Activated T-helper 2 cell treated with anti-CD3 and anti-CD28 coated beads, Interferon-gamma antibody, Interleukin-2, Interleukin-4, amounts not matched to agents 10 μg/mL and 5 μg/mL and 100 μg/mL, durations not matched to agents 14 hours and 24 hours and 36 hours (primary cell): ENCODE measurements at places on chromosomes 3 and 15.

DNA sequence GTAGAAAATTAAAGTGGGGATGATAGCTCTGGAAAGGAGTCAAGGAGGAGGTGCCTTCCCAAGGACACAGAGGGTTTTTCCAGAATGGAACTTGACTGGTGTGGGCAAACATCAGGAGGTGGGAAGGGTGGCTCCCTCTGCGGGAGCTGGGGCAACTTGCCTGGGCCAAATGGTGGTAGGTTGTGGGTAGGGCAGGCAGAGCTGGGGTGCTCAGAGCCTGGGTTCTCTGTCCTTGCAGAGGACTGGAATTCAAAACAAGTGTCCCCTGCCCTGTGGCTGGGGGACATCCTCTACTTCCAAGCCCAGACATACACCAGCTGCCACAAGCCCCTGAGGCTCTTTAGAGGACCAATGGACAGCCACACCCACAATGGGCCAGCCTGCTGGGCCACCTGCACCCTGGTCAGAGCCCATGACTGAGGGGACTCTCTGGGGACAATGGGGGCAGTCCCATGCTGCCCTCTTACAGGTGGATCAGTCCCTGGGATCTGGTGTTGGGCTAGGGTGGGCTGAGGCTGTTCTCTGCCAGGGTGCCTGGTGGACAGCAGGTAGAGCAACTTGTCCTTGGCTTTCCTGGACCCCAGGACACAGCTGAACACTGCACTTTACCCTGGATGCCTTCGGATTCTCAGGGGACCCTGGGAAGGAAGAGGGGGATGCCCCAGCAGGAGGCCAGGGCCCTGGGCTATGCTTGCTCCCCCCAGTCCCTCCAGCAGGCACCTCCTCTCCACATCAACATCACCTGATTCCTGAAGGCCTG is 38.6 kb upstream of the CSPG4 start:
- peaks cover 11% of the 10 kb centered on the region for H3K4me1 ChIP-seq
- H3K27ac ChIP-seq, result no peak overlapping the region
- DNase-seq, result no peak

DNA sequence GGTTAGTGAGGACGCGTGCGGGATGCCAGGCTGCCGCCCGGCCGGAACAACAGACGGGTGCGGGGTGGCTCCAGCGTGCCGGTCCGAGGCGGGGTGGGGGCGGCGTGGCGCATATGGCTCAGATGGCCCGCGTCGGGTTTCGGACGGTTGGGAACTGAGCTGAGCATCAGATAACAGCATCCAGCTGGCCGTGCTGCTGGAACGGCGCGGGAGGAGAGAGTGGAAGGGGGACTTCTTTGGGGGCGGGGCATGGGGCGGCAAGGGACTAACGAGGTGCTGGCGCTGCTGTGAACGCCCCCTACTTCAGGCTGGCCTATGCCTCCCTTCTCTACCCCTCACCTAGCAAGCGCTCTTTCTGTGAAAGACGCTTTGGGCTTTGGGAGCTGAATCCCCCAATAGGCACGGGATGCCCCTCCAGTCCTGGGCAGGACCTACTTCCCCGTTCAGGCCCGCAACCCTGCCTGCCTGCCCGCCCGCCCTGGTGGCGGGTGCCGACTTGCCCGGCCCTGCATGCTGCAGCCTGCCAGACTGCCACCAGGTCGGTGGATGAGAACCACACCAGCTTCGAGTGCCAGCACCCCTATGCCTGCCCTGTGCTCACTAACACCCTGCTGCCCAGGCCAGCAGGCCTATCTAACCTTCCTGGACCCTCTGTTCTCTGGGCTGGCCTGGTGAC is 542 bp downstream of the INKA1 start:
- peaks cover 17% of the 10 kb centered on the region for H3K27me3 ChIP-seq
- H3K4me3 ChIP-seq, result peak overlapping the region; percentile 83
- H3K36me3 ChIP-seq, result peaks cover 9% of the 10 kb centered on the region
- no peak overlapping the region for H3K27ac ChIP-seq
- peaks cover 22% of the 10 kb centered on the region for H3K4me1 ChIP-seq
- DNase-seq, result no peak

DNA sequence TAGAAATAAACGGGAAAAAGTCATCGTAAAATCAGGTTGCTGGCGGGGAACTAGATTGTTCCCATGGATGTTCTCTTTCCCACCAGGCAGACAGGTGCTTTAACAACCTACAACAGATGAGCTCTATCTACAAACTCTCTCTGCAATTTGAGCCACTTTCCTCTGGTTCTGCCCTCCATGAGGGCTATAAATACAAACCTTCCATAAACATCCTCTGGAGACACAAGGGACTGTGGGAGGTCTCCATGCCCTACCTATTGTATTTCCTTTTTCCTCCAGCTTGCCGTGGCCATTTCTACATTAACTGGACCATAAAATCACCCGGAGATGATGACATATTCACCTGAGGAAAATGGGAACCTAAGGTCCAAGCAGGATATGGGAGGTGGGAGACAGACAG is 151.1 kb downstream of the GABRB3 start:
- no peak for DNase-seq
- H3K27me3 ChIP-seq, result no peaks in the 10 kb centered on the region

DNA sequence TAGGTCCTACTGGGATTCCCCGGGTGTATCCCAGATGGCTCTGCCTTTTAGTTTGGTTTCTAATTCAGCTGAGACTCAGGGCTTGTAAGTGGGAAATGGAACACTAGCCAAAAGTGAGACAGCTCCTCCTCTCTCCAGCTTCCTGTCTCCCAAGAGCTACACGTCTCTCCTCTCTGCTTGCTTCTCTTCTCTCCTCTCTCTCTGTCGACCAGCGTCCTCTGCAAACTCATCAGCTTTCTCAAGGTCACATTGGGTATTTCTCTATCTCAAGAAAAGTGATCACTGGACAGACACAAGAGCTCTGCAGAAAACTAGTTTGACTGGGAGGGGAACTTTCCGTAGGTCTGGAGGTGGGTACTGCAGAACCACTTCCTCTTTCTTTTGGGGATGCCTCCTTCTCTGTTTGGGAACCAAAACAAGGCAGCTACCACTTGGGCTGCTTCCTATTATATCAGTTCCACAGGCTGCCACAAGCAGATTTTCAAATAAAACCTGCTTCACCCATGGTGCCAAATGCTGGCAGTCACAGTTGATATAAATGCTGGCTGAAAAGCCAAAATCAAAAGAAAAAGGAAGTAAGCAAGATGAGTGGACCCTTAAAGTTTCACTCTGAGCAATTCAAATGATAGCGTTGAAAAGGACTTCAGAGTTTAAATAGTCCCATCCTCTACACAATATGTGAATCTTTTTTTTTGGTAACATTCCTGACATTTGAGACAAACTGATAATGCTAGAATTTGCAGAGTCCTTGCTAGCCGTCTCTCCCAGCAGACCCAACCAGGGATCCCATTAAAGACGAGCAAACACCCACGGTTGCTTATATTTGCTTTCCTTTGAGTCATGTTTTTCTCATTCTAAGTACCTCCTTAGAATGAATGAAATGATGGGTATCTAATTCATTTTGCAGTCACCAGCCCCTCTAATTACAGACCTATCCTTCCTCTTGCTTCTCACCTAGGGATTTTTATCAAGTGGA is 7.2 kb upstream of the DYNC1LI1 start:
- H3K4me3 ChIP-seq, result peak overlapping the region; percentile 38
- peak overlapping the region; percentile 82 for H3K27ac ChIP-seq
- DNase-seq, result no peak
- no peaks in the 10 kb centered on the region for H3K27me3 ChIP-seq
- no peaks in the 10 kb centered on the region for H3K36me3 ChIP-seq
- H3K4me1 ChIP-seq, result peaks cover 13% of the 10 kb centered on the region

- no peak overlapping the region for H3K4me3 ChIP-seq
- H3K4me1 ChIP-seq, result peaks cover 2% of the 10 kb centered on the region
- no peaks in the 10 kb centered on the region for H3K36me3 ChIP-seq
- H3K27ac ChIP-seq, result no peak overlapping the region
- DNase-seq, result no peak
- peaks cover 78% of the 10 kb centered on the region for H3K27me3 ChIP-seq
These were observed 569 bp upstream of the ALDH1A3 start for GRCh38 chr15:100879061-100879463.

- H3K36me3 ChIP-seq, result peaks cover 85% of the 10 kb centered on the region
- H3K27me3 ChIP-seq, result no peaks in the 10 kb centered on the region
- H3K4me1 ChIP-seq, result peaks cover 28% of the 10 kb centered on the region
- no peak overlapping the region for H3K4me3 ChIP-seq
These were observed 84.1 kb downstream of the LRIG1 start for GRCh38 chr3:66416556-66417304.

GRCh38 chr15:70669966-70670658 is 93.2 kb downstream of the UACA start:
- no peak for DNase-seq
- no peak overlapping the region for H3K27ac ChIP-seq
- no peak overlapping the region for H3K4me3 ChIP-seq
- H3K4me1 ChIP-seq, result peaks cover 21% of the 10 kb centered on the region
- H3K36me3 ChIP-seq, result no peaks in the 10 kb centered on the region

DNA sequence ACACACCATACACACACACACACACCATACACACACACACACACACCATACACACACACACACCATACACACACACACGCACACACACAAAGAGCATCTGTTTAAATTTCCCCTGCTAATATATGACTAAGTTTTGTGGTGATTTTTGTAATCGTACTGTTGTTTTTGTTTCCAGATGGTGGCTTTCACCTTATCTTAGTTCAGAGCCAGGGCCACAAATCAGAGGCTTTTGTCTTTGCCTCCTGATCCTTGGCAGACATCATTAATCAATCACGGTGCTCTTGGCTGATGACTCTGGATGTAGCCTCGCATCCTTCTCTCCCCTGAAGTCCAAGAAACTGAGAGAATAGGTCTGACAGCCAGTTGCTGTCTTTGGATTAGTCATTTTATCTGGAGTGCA is 52.1 kb downstream of the EDEM1 start:
- no peak overlapping the region for H3K27ac ChIP-seq
- no peaks in the 10 kb centered on the region for H3K27me3 ChIP-seq
- H3K4me1 ChIP-seq, result no peaks in the 10 kb centered on the region
- H3K36me3 ChIP-seq, result no peaks in the 10 kb centered on the region
- DNase-seq, result no peak

DNA sequence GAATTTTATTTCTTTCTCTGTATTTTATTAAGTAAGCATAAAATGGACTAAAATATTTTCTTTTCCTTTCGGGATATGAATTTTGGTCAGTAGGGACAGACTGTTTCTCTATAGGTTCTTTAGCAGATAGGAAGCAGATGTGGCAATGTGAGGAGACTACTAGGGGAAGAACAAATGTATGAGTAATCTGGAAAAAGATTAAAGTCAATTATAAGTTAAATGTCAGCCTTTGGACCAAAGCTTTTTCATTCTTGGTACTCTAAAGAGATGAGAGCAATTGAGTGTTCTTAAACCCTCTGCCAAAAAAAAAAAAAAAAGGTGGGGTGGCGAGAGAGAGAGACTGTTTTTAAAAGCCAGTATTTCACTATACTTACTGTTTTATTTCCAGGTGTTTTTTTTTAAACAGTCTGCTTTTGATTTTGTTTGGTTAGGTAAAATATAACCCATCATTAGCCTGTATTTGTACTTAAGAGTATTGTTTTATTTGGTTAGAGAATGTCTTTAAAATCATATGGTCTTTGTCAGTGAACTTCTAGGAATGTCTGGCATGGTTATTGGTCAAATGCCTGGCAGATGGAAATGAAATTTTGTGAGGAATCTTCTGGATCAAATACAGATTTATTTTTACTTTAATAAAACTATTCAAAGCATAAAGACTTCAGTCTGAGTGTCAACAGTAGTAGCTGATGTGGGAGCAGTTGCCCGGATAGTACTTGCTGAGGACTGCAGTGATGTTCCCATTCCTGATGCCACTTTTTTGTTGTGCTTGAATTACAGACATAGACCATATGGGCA is 63.8 kb downstream of the LRRC49 start:
- H3K27ac ChIP-seq, result no peak overlapping the region
- no peak for DNase-seq
- no peaks in the 10 kb centered on the region for H3K4me1 ChIP-seq
- H3K36me3 ChIP-seq, result no peaks in the 10 kb centered on the region
- peaks cover 12% of the 10 kb centered on the region for H3K27me3 ChIP-seq
- no peak overlapping the region for H3K4me3 ChIP-seq

DNA sequence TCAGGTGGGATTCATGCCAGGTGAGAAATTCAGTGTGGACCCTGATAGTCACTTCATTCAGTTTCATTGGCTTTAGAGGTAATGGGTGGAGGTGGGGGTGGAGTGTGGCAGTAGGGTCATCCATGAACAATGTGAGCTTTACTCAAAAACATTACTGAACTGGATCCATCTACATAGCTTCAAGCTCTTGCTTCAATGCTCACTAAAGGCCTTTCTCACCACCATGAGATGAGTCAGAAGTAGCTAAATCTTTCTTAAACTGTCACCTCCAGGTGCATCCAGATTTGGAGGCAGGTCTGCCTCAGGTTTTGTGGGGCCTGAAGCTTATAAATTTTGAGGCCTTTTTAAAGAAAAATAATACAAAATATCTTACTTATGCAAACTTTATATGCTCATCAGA is 363.6 kb downstream of the CHST2 start:
- no peaks in the 10 kb centered on the region for H3K4me1 ChIP-seq
- no peaks in the 10 kb centered on the region for H3K36me3 ChIP-seq
- no peak overlapping the region for H3K4me3 ChIP-seq

- no peaks in the 10 kb centered on the region for H3K36me3 ChIP-seq
- no peaks in the 10 kb centered on the region for H3K4me1 ChIP-seq
- no peak for DNase-seq
These were observed 69.6 kb upstream of the MYZAP start for GRCh38 chr15:57522148-57522547.

GRCh38 chr15:51838270-51838669 is 8.8 kb downstream of the TMOD3 start:
- peaks cover 7% of the 10 kb centered on the region for H3K36me3 ChIP-seq
- peak overlapping the region; percentile 20 for H3K4me3 ChIP-seq
- no peak for DNase-seq
- H3K27ac ChIP-seq, result no peak overlapping the region
- H3K27me3 ChIP-seq, result no peaks in the 10 kb centered on the region

DNA sequence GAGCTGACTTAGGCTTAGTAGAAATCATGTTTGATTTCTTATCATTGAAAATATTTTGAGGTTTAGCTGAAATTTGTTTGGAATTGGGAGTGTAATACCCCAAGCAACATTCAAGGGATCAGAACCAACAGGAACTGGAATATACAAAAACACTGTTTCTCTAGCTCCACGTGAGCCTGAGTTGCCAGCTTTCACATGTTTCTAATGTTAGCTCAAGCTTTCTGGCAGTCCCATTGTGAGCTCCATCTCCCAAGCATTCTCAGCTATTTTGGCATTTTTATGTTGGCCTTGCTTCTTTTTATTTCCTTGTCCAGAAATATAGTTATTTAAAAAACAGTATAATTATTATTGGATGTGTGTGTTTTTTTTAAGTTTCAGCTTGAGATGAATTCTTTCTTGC is 427.1 kb upstream of the DPH6 start:
- H3K27me3 ChIP-seq, result no peaks in the 10 kb centered on the region
- H3K36me3 ChIP-seq, result no peaks in the 10 kb centered on the region
- no peak for DNase-seq

- H3K27ac ChIP-seq, result no peak overlapping the region
- H3K36me3 ChIP-seq, result no peaks in the 10 kb centered on the region
- H3K4me1 ChIP-seq, result no peaks in the 10 kb centered on the region
These were observed 472.5 kb upstream of the WNT5A start for GRCh38 chr3:55959471-55960080.

- H3K4me3 ChIP-seq, result no peak overlapping the region
- no peak for DNase-seq
- no peak overlapping the region for H3K27ac ChIP-seq
- no peaks in the 10 kb centered on the region for H3K27me3 ChIP-seq
- peaks cover 89% of the 10 kb centered on the region for H3K36me3 ChIP-seq
These were observed 70.9 kb downstream of the TGFBR2 start for GRCh38 chr3:30677347-30677685.

GRCh38 chr15:34722439-34722836 is 32.4 kb downstream of the GJD2 start:
- no peak overlapping the region for H3K27ac ChIP-seq
- DNase-seq, result no peak
- no peak overlapping the region for H3K4me3 ChIP-seq
- no peaks in the 10 kb centered on the region for H3K36me3 ChIP-seq
